Activated CD4-positive, CD25-positive, alpha-beta regulatory T cell treated with anti-CD3 and anti-CD28 coated beads, Interleukin-2, amount 50 U/mL, for 16 hours (primary cell): ENCODE measurements at places on chromosomes 6 and 20.

GRCh38 chr20:44970243-44970757 lies 4.0 kb downstream of the STK4 start:
- no peak for DNase-seq

GRCh38 chr6:76771059-76771634 lies 692.1 kb downstream of the HTR1B start:
- no peak for DNase-seq

DNA sequence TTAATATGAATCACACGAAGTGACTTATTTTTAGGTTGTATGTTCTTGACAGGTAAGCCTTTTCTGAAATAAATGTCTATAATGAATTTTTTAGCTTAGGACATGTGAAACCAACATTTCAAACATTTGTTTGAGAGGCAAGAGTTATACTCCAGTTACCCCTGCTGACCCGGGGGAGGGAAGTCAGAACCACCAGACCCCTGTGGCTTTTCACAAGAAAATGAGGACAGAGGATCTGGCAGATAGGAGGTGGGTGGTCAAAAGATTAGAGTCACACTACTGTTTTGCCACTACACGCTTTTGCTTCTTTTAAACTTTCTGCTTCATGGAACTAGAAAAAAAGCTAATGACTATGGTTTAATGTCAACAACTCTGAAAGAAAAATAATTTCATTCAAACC lies 27.5 kb upstream of the ADGRF4 start:
- DNase-seq = no peak

- no peak for DNase-seq
These were observed 115.7 kb downstream of the TAF4 start for GRCh38 chr20:61949714-61950640.

GRCh38 chr20:1431158-1431557 lies 35.5 kb downstream of the NSFL1C start:
- no peak for DNase-seq

DNA sequence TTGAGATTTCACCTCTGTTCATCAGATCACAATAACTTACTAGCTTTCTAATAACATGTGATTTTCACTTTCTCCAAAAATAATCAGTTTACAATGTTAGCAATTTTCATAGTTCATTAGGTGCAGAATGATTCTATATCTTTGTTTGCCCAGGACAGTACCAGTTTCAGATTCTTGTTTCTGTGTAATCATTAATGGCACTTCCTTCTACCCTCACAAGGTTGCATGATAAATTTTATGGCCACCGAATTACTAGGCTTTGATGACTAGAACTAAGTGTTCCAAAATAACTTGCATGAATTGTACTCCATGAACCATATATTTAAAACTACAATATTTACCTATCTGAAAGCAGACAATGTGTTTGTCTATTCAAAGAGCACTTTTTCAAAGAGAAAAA lies 442.3 kb downstream of the EPHA7 start:
- DNase-seq = no peak

DNA sequence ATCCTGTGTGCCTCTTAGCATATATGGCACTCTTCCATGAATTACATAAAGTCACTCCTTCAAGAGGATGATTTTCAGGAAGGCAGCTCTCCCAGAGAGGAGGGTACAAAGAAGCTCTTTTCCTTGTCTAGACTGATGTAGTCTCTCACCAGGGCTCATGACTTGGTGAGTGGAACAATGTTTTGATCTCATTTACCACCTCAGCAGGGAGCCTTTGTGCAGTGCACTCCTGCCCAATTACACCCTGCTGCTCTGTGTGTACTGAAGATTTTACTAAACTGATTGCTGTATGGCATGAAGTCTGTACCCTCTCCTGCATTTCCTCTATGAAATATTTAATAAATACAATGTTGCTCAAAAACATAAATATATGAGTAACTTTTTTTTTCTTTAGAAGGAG lies 598.3 kb upstream of the HS3ST5 start:
- no peak for DNase-seq

- DNase-seq = no peak
These were observed 190.0 kb upstream of the COL21A1 start for GRCh38 chr6:56437171-56437900.
